ENCODE measurements at places on chromosomes 7 and 10.

DNA sequence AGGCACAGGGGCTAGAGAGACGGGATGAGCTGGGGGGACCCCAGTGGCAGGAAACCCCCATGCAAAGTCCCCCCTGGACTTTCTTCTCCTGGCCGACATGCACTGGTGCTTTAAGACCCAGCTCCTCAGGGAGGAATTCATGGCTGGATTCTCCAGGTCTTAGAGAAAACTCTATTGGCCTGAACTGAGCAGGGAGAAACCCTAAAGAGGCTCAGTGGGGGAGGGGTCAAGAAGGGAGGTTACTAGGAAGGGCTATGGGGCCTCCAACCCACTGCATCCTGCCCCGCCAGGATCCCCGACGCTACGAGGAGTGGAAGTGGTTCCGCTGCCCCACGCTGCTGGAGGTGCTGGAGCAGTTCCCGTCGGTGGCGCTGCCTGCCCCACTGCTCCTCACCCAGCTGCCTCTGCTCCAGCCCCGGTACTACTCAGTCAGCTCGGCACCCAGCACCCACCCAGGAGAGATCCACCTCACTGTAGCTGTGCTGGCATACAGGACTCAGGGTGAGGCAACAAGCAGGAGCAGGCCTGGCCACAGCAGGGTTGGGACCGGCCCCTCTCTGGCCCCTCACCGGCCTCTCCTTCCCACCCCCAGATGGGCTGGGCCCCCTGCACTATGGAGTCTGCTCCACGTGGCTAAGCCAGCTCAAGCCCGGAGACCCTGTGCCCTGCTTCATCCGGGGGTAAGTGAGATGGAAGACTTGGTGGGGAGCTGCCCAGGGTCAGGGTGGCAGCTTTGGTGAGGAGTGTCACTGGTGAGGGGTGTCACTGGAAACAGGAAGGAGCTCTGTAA is 13.8 kb downstream of the ATG9B start:
- no peak for DNase-seq

GRCh38 chr7:36100226-36100625 is 52.8 kb upstream of the EEPD1 start:
- DNase-seq: no peak

DNA sequence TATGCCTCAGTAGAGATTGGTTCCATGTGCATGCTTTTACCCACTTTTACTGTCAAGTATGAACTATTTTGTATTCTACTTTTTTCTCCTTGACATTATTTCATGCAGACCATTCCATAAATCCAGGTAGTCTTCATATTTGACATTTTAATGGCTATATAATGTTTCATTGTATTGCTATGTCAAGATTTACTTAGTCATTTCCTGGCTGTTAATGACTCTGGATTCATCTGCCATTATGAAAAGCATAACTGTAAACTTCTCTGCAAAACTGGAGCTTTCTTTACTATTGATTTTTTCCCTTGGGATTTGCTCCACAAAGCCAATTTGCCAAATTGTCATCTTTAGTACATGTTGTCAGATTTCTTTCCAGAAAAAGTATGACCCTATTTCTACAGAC is 6.8 kb upstream of the MSRB2 start:
- DNase-seq: no peak

GRCh38 chr10:89701242-89702120 is at the start of gene KIF20B:
KIF20B (plus strand) TSS chr10:89701590; CDS start chr10:89705295, 3,705 bp downstream.
- DNase-seq: peak; percentile 92

DNA sequence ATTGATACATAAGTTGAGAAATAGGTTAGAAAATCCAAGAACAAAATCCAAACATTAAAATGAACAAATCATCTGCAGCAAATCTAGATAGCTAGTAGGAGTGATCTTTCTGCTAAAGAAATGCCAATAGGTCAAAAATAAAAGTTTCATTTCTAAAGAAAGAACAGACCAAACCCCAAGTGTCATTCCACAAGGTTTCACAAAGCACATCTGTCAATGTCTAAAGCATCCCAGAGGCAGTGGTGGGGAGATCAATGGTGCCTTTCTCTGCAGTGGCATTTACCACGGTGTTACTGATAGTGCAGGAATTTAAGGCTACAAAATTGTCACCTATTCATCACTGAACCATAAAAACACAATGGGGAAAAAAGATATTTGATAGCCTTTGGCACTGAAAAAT is 147.9 kb downstream of the PARD3 start:
- DNase-seq: no peak

- no peak for DNase-seq
Observed at GRCh38 chr10:132786884-132787494, 1.0 kb upstream of the NKX6-2 start.

GRCh38 chr7:121755818-121756552 is 117.0 kb upstream of the PTPRZ1 start:
- no peak for DNase-seq

GRCh38 chr7:98719396-98719795 is 102.3 kb downstream of the NPTX2 start:
- no peak for DNase-seq

GRCh38 chr10:11245510-11245909 is 227.8 kb downstream of the CELF2 start:
- no peak for DNase-seq

- DNase-seq: peak; percentile 14
Observed at GRCh38 chr10:14016011-14016536, 314.6 kb downstream of the FRMD4A start.

- no peak for DNase-seq
Observed at GRCh38 chr7:45156516-45157272, 897 bp upstream of the RAMP3 start.

DNA sequence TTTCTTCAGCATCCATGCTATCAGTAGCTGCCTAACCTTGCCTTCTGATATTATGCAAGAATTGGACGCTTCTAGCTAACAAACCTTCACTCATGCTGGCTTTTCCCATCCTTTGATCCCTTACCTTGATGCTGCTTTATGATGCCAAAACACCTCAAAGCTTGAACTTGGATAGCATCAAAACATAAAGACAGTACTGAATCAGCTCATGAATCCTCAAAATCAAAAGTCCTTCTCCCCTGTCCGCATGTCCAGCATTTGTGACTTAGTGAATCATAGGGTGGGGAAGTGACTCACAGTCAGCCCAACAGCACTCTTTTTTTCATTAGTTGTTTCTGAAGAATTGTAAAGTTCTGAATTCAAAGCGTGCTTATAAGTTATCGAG is 89.5 kb upstream of the PIK3CG start:
- DNase-seq: no peak

DNA sequence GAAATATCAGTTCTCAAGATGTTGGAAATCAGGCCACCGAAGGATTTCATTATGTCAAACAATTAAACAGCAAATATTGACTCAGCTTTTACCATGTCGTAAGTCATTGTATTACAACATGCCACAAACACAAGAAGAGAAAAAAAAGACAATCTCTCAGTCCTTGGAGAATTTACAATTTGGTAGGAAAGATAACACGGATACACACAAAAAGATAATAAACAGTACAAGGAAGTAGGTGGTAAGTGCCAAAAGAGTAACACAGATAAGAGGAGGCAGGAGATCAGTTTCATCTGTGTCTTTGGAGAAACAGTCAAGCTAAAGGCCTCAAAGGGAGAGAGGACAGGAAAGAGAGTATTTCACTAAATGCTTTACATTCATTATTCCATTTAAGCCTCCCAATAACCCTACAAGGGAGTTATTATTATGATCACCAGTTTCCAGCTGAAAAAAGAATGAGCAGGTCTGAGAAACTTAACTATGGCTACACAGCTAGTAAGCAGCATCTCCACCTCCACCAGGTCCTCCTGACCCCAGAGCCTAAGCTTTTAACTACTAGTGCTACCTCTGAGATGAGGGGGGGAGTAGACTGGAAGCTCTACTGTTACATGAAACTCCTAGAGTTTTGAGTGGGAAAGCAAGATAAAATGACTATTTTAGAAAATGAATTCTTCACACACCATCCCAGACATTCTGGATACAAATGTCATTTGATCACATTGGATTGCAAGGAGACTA is 13.9 kb upstream of the DNAJC1 start:
- no peak for DNase-seq

GRCh38 chr10:19049567-19049966 is 966 bp downstream of the MALRD1 start:
- no peak for DNase-seq

- no peak for DNase-seq
Observed at GRCh38 chr7:3846738-3847137, 545.7 kb downstream of the SDK1 start.

GRCh38 chr10:62463364-62463763 is 89.2 kb downstream of the ZNF365 start:
- DNase-seq: no peak

- no peak for DNase-seq
Observed at GRCh38 chr7:99079104-99079503, 64.8 kb downstream of the SMURF1 start.

GRCh38 chr10:112195224-112195623 is 11.7 kb upstream of the GPAM start:
- no peak for DNase-seq

DNA sequence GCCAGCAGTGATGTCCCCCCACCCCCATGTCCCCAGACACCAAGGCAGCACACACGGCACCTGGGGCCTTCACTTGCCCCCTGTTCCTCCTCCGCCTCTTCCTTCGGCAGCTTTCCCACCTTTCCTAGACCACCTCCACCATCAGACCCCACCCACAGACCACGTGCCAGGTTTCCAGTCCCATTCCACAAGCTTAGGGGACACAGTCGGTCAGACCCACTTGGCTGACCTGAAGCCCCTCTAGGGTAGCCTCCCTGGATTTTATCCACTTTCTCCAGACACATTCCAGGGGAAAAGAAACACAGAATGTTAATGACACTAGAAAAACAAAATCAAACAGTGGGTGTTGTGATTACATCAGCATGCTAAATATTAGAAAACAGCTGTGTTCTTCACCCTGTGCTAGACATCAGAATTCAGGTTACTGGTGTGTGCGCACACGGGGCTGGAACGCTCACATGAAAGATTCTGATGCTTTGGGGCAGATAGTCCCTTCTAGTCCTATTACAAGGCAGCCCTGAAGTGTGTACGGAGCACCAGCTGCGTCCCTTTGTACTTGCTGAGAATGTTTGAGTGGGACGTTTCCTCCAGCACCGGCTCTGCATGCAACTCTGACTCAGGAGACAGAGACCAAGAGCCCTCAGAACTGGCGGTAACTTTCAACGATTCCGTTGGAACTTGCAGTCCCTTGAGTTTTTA is 75.5 kb upstream of the PPP2R2D start:
- no peak for DNase-seq

DNA sequence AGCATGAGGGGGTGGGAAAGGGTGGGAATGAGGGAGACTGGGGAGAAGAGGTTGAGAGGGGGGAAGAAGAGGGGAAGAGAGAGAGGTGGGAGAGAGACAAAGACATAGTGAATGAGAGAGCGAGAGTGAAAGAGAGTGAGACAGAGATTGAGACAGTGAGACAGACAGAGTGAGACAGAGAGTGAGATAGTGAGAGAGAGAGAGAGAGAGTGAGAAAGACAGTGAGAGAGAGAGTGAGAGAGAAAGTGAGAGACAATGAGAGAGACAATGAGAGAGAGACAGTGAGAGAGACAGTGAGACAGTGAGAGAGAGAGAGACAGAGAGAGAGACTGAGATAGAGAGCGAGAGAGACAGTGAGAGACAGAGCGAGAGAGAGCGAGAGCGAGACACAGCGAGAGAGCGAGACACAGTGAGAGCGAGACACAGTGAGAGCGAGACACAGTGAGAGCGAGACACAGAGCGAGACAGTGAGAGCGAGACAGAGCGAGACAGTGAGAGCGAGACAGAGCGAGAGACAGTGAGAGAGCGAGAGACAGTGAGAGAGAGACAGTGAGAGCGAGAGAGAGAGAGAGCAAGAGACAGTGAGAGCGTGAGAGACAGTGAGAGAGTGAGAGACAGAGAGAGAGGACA is 10.1 kb downstream of the TMEM243 start:
- DNase-seq: no peak

DNA sequence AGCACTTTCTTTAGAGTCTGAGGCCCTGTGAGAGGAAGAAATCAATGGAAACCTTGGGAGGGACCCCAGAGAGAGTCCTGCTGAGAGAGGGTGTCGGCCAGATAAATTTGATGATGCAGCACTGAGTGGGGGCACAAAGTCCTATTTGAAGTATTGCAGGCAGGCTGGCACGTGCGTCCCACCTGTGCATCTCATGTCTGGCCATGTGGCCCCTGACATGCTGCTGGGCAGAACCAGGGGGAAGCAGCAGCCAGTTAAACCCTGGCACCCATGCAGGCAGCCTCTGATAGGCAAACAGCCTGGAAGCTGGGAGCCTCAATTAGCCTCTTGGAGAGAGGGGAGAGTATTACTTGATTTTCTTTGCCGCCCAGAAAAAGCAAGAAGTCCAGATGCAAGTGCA is 180.9 kb downstream of the PLXNA4 start:
- DNase-seq: no peak

GRCh38 chr10:116691635-116692034 is 50.7 kb downstream of the HSPA12A start:
- DNase-seq: no peak

DNA sequence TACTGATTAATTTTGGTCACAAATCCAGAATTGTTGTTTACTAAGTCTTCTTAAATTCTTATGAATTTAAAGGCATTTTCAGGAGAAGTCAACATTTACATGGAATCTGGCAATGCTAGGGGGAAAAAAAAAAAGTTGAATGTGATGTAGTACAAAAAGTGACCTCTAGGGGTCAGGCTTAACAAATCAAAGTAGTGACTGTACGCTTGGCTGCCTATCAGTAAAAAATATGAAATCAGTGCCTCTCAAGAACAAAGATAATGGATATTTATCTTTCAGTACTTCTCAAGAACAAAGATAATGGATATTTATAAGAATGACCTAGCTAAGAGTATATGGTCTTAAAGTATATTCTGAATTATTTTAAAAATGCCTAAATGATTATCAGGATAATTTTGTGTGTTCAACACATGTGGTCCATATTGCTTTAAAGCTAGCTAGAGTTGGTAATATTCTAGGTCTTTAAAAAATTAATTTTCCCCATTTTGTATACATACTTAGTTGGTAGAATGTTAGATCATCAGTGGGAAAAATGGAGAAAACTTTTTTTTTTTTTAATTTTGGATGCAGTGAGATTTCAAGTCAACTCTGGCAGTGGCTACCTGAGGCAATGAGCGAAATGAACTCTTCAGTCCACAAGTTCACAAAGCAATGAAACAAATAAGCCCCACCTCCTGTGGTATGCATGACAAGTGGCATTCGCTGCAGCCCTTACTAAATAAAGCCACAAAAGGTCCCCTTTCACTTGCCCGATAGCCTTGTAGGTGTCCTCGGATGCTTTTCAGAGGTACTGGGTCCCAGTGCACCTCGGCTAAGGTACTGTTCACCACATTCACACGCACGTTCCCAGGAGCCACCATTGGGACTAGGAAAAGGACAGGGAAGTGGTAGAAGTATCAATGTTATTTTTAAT is 51.2 kb upstream of the LAMB4 start:
- DNase-seq: no peak

GRCh38 chr10:22386503-22386902 is 41.2 kb downstream of the SPAG6 start:
- no peak for DNase-seq

All from CD8-positive, alpha-beta T cell (primary cell).